ENCODE measurements at places on chromosomes 5 and 9. TPM values are rescaled to one million over a fixed set of nuclear protein-coding genes. Genes with fewer than 3 reads are reported as not detected.

BAAT gene
- 0.02 TPM for polyA plus RNA-seq

DNA sequence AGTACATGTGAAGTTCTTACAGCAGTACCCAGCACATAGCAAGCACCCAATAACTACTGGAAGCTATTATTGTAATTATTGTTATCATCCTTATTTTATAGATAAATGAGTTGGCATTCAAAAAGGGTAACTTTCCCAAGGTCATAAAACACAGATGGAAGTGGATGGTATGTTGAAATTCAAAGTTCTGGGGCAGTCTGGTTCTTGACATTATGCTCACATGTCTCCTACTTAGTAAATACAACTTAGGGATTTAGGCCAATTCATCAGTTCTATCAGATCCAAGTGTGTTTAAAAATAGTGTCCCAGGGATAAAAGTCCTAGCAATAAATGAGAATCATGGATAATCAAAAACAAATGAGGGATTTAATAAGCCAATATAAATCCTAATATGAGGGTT lies 265.2 kb downstream of the ADAMTSL1 start:
- no peaks in the 10 kb centered on the region for H3K27me3 ChIP-seq
- no peak for DNase-seq
- no peak overlapping the region for H3K4me3 ChIP-seq

GRCh38 chr9:29659736-29660135 lies 2086.5 kb upstream of the C9orf72 start:
- no peak overlapping the region for H3K4me3 ChIP-seq
- no peaks in the 10 kb centered on the region for H3K4me1 ChIP-seq
- H3K27ac ChIP-seq: no peak overlapping the region
- no peaks in the 10 kb centered on the region for H3K27me3 ChIP-seq

NME5 gene
- polyA plus RNA-seq: 4.1 TPM

DNA sequence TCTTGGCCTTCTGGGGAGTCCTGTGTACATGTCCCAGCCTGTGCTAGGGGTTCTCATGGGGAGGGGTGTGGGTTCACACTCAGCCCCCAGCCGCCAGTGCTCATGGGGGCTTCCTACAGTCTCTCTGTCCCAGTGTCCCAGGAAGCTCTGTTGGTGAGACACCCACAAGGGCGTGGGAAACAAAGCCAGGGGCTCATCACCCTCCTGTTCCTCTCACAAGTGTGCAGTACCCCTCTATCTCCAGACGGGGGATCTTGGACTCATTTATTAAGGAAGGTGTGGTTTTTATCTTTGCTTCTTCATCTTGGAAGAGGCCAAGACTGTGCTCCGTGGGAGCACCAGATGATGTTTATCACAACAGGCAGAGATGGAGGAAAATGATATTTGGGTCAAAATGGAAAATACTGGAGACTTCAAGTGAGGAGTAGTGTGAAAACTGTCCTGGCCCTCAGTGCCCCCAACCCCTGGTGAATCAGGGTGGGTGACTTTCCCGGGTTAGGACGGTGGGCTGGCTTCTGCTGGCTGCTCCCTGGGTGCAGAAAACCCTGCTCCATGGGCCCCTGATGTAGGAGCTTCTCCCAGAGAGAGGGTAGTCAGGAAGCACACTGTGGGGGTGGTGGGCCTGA lies 15.2 kb downstream of the TMEM171 start:
- no peaks in the 10 kb centered on the region for H3K36me3 ChIP-seq
- no peak overlapping the region for H3K27ac ChIP-seq
- peak; percentile 48 for DNase-seq
- H3K4me1 ChIP-seq: peaks cover 2% of the 10 kb centered on the region
- H3K4me3 ChIP-seq: no peak overlapping the region

GRCh38 chr5:17364987-17365810 lies 132.8 kb upstream of the TAF11L2 start:
- H3K27ac ChIP-seq: no peak overlapping the region
- H3K4me1 ChIP-seq: no peaks in the 10 kb centered on the region
- no peak for DNase-seq
- H3K4me3 ChIP-seq: no peak overlapping the region
- H3K36me3 ChIP-seq: no peaks in the 10 kb centered on the region

DNA sequence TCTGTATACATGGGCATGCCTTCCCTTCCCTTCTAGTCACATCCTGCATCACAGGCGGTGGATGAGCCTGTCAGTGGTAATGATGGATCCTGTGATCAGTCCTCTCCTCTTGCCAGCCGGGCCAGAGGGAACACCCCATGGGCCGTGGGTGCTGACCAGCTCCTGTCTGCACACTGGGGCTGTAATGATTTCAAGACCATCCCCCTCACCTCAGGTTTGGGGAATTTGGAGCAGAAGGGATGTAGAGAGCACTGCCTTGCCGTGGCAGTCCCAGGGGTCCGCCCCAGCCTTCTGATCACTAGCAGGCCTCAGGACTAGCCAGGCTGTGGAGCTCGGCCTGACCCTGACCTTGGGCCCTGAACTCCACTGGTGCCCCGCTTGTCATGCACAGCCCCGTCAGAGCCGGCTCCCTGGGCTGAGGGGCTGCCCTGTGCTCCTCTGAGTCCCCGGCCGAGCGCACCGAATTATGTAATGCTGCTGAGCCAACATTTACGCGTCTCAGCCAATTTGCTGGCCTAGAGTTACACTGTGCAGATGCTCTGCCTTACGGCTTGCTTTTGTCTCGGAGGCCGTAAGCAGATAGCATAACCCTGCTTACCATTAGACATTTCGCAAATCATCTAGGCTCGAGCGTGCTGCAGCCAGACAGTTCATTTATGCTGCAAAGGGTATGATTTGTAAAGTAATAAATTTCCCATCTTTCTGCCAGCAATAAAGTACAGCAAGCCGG lies 155.3 kb downstream of the MACROH2A1 start:
- H3K4me1 ChIP-seq: peaks cover 70% of the 10 kb centered on the region
- peak; percentile 85 for DNase-seq
- H3K4me3 ChIP-seq: no peak overlapping the region
- peak overlapping the region; percentile 97 for H3K27ac ChIP-seq
- no peaks in the 10 kb centered on the region for H3K27me3 ChIP-seq
- H3K36me3 ChIP-seq: no peaks in the 10 kb centered on the region

DNA sequence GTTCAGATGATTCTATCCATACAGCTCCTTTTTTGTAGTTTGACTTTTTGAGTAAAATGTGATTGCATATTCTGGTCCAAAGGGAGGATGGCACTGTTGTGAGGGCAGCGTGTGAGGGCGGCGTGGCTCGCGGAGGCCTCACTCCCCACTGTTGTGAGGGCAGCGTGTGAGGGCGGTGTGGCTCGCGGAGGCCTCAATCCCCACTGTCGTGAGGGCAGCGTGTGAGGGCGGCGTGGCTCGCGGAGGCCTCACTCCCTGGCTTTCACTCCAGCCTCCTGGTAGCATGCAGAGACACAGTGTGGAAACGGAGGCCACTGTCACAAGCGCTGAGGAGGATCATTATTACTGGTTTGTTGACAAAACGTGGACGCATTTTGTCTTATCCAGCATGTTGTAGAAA lies 79.0 kb downstream of the EHMT1 start:
- no peak for DNase-seq
- no peak overlapping the region for H3K27ac ChIP-seq
- no peaks in the 10 kb centered on the region for H3K36me3 ChIP-seq
- H3K4me3 ChIP-seq: no peak overlapping the region

- DNase-seq: no peak
- H3K27ac ChIP-seq: no peak overlapping the region
- no peaks in the 10 kb centered on the region for H3K36me3 ChIP-seq
- H3K27me3 ChIP-seq: no peaks in the 10 kb centered on the region
- peaks cover 25% of the 10 kb centered on the region for H3K4me1 ChIP-seq
These were observed 11.9 kb downstream of the TNFAIP8 start for GRCh38 chr5:119367502-119368237.

DNA sequence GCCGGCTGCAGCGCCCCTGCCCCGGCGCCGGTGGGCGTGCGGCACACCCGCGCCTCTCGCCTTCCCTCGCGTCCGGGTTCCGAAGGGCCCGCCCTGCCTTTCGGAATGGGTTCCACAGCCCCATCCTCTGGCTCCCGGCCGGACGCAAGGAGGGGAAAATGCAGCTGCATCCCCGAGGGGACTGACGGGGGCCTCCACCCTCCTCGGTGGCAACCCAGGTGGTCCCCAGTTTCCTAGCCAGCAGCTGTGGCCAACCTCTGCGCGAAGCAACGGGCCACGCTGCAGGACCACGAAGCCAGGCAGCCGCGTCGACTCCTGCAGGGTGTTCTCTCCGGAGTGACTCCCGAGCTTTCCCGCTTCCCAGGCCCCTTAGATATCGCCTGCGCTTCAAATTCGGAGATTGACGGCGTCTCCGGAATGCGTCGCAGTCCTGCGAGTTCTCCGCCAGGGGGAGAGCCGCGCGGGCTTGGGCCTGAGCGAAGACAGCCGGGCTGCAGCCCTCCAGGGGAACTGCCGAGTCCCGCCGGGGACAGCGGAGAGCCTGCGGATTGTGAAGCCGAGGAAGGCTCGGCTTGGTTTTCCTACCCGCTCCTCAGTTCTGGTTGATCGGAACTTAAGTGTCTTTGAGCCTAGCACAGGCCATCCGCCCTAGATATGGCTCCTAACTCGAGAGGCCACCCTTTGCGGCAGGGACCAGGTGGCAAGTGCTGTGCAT lies 582 bp upstream of the APBA1 start:
- no peaks in the 10 kb centered on the region for H3K27me3 ChIP-seq
- no peaks in the 10 kb centered on the region for H3K36me3 ChIP-seq

DNA sequence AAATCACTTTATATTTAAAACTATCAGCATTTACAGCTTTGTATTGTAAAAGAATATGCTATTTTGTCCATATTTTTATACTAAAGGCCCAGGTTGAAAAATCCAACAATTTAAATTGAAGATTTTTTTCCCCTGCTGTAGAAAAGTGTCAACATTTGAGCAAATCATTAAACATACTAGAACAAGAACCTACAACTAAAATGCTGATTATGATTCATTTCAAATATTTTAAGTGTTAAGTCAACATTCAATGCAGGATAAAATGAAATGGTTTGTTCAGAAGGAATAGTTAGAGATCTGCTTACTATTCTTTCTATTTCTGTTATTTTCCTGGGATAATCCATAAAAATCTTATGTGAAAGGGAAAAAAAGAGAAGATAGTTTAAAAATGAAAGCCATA lies 866.5 kb upstream of the DMAC1 start:
- H3K4me3 ChIP-seq: no peak overlapping the region
- H3K4me1 ChIP-seq: no peaks in the 10 kb centered on the region
- no peak overlapping the region for H3K27ac ChIP-seq
- DNase-seq: no peak

- H3K4me1 ChIP-seq: no peaks in the 10 kb centered on the region
- peaks cover 20% of the 10 kb centered on the region for H3K36me3 ChIP-seq
- no peaks in the 10 kb centered on the region for H3K27me3 ChIP-seq
- H3K4me3 ChIP-seq: no peak overlapping the region
- 0 out of 2 replicates have a peak overlapping the region, but pooled peaks have one; percentile 23 for H3K27ac ChIP-seq
- DNase-seq: no peak
These were observed 40.4 kb upstream of the SMU1 start for GRCh38 chr9:33116860-33117259.

- no peaks in the 10 kb centered on the region for H3K36me3 ChIP-seq
- H3K27me3 ChIP-seq: no peaks in the 10 kb centered on the region
- H3K4me3 ChIP-seq: no peak overlapping the region
- H3K4me1 ChIP-seq: peaks cover 2% of the 10 kb centered on the region
- H3K27ac ChIP-seq: no peak overlapping the region
These were observed 38.3 kb downstream of the CDC14B start for GRCh38 chr9:96581301-96581700.

DNA sequence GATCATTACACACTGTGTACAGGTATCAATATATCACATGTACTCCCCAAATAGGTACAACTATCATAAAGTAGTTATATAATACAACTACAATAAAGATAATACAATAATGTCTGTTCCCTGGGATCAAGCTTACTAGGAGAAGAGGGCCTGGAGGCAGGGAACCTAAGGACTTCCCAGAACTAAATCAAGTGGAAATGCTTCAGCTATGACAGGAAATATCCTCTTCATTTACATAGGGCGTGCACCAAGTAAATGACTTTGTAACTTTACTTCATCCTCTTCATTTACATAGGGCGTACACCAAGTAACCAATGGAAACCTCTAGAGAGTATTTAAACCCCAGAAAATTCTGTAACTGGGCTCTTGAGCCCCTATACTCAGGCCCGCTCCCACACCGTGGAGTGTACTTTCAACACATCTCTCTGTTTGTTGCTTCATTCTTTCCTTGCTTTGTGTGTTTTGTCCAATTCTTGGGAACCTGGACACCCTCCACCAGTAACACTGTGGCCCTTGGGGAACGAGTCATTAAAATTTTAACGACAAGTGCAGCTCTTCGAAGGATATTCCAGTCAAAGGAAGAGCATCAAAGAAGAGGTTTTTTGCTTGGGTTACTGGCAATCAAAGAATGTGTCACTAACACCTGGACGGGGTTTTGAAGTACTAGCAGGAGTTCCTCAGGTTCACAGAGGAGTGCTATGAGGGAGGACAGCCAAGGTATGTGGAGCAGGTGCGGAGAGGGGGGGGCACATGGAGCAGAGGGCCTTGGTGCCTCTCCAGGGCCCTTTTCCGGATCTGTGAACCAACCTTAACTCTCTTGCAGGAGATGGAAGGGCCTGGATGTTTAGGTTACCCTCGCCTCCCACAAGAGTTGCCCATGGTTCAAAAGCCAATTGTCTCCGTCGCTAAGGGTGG lies 106.6 kb upstream of the DAP start:
- no peak overlapping the region for H3K27ac ChIP-seq
- H3K4me3 ChIP-seq: no peak overlapping the region
- H3K36me3 ChIP-seq: no peaks in the 10 kb centered on the region
- H3K4me1 ChIP-seq: no peaks in the 10 kb centered on the region

TPRN gene
- 4.4 TPM for polyA plus RNA-seq

REEP2 gene
- 31.2 TPM for polyA plus RNA-seq

- H3K27me3 ChIP-seq: no peaks in the 10 kb centered on the region
- no peak overlapping the region for H3K4me3 ChIP-seq
- H3K36me3 ChIP-seq: no peaks in the 10 kb centered on the region
- no peak overlapping the region for H3K27ac ChIP-seq
These were observed 602.9 kb downstream of the TLE1 start for GRCh38 chr9:81086416-81086815.

GRCh38 chr5:139565411-139566305 lies 4.5 kb downstream of the UBE2D2 start:
- peak overlapping the region; percentile 1 for H3K27ac ChIP-seq
- no peaks in the 10 kb centered on the region for H3K27me3 ChIP-seq
- H3K36me3 ChIP-seq: peaks cover 32% of the 10 kb centered on the region
